ENCODE measurements at places on chromosomes 7 and 10.

- DNase-seq: no peak
Measured at GRCh38 chr7:84040355-84040754, 154.2 kb downstream of the SEMA3A start.

DNA sequence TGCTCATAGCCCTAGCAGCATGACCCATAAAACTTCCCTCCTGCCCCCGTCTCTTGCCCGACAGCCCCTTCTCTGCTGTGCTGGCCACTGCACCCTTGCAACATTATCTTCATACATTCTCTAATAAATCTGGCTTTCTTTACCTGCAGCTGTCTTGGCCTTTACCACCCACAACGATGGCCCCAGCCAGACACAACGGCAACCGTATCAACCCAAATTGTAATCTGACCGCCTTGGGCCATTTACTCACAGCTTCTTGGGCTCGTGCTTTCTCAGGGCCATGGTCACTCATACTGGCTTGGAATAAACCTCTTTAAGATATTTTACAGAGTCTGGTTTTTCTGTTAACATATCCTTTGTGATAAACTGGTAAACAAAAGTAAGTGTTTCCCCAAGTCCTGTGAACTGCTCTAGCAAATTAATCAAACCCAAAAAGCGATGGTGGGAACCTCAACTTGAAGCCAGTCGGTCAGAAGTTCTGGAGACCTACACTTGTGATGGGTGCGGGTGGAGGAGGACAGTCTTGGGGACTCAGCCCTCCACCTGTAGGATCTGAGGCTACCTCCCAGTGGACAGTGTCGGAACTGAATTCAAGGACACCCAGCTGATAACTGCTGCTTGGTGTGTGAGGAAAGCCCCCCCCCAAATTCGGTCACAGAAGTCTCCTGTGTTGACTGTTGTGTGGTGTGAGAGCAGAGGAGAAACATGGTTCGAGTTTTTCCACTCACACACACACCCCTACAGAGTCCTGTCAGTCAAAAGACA, 87.6 kb upstream of the ATP6V0A4 start:
- DNase-seq: no peak

GRCh38 chr7:79730971-79731370, 277.5 kb upstream of the MAGI2 start:
- no peak for DNase-seq

DNA sequence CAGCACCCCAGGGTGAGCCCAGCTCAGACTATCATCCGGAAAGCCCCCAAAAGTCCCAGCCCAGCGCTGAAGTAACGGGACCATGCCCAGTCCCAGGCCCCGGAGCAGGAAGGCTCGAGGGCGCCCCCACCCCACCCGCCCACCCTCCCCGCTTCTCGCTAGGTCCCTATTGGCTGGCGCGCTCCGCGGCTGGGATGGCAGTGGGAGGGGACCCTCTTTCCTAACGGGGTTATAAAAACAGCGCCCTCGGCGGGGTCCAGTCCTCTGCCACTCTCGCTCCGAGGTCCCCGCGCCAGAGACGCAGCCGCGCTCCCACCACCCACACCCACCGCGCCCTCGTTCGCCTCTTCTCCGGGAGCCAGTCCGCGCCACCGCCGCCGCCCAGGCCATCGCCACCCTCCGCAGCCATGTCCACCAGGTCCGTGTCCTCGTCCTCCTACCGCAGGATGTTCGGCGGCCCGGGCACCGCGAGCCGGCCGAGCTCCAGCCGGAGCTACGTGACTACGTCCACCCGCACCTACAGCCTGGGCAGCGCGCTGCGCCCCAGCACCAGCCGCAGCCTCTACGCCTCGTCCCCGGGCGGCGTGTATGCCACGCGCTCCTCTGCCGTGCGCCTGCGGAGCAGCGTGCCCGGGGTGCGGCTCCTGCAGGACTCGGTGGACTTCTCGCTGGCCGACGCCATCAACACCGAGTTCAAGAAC, 1.1 kb downstream of the VIM start:
- DNase-seq: peak; percentile 36

DNA sequence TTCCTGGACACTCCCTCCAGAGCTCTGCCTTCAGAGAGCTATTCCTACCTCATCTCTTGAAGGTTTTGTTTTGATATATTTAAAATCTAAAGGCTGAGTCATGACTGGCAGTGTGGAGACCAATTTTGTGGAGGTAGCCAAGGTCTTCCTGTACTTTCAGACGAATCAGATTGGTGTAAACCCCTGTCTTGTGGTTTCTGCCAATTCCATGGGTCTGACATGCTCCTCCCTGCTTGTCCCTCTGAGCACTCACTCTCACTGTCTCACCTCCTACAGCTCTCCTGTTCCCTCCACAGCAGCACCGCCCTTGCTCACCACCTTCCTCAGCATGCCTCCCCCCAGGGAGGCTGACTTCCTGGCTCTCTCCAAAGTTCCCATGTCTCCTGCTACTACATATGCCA, 179.8 kb downstream of the NPSR1 start:
- no peak for DNase-seq

GRCh38 chr10:5376450-5376849, 11.7 kb downstream of the UCN3 start:
- no peak for DNase-seq

- DNase-seq: no peak
Measured at GRCh38 chr7:150450491-150451001, at the start of gene GIMAP8. Gene GIMAP8 (plus strand): TSS chr7:150450630. CDS start chr7:150466699, 16,069 bp downstream.

DNA sequence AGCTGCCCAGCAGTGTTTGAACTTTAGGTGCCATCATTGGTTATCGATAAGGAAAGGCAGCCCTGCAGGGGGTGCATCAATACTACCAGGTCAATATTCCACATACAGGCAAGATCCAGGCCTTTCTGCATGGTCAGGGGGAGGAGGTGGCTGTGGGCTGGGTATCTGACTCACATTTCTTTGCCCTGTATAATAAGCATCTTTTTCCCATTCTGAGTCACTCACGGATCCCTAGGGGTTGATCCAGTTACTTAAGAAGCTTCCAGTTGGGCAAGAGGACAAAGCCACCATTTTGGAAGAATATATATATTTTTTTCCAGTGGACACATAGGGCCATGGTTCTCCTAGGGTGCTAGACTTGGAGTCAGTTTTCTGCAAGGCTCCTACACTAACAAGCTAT, 114.2 kb upstream of the HABP2 start:
- DNase-seq: no peak

DNA sequence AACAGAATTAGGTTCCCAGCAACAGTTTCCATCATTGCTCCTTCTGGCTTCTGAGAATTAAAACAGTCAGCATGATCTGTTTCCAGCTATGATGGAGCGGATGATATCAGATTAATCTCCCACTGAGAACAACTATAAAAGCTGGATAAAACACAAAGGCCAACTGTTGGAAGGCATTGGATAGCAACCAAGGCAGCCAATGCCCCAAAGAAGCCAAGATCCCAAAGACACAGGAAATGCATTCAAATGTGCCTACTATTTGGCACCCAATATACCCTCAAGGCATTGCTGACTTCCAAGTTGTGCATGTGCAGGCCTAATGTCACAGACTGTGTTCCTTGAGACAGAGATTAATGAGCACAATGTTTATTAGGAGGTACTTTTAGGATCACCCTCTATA, 259.3 kb downstream of the ARHGAP12 start:
- no peak for DNase-seq

DNA sequence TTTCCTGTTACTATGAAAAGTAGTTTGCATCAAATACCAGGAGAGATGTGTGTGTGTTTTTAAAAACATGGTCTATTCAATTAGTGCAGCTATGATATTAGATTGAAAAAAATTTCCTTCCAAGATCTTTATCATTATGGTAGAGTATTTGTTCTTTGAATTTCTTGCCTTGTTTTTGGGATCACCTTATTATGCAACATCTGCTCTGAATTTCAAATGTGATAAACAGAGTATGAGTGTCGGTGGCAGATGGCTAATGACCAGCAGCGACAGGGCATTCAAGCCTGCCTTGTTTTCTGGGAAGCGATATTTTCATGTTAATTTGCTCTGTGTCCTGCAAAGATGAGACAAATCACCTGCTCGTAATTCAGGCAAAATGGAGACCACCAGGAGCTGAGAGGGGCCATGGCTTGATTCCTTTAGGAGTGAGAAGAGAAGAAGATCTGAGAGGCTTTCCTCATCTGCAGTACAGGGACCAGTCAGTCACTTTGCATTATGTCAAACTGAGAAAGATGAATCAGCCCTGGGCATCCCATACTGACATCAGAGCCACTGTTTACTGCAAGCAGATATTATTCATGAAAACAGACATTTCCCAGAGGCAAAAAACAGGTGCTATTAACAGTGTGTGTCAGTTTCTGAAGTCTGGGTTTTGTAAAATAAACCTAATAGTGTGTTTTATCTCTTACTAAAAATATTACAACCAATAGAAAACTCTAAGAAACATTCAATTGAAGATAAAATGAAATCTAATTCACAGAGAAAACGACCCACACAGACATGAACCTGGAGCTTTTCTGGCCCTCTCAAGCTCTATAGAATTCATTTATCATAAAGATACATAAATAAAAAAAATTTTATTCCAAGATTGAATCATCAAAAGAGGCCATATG, 67.6 kb downstream of the CDK6 start:
- peak; percentile 23 for DNase-seq

GRCh38 chr10:102783568-102783967, 39.8 kb downstream of the WBP1L start:
- no peak for DNase-seq

- no peak for DNase-seq
Measured at GRCh38 chr10:5814110-5815107, 1.2 kb upstream of the GDI2 start.

DNA sequence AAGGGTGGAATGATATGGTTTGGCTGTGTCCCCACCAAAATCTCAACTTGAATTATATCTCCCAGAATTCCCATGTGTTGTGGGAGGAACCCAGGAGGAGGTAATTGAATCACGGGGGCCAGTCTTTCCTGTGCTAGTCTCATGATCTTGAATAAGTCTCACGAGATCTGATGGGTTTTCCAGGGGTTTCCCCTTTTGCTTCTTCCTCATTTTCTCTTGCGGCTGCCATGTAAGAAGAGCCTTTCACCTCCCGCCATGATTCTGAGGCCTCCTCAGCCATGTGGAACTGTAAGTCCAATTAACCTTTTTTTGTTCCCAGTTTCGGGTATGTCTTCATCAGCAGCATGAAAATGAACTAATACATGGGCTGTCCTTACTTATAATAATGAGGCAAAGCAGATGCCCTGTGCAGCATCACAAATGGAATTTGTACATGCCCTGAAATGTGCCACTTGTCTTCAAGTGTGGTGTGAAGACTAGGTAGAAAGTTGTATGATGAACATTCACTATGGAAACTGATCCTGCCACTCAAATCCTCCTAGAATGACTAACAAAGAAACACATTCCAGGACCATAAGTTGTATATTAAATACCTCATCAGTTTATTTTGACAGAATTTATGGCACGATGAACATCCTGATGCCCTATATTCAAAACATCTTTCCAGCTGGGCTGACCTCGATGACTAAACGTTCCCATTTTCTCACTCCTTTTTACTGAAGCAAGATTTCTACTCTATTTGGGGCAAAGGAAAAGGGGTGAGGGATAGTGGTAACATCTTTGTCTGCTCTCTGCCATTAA, 122.8 kb upstream of the CTTNBP2 start:
- DNase-seq: no peak

- DNase-seq: no peak
Measured at GRCh38 chr10:47423476-47423875, 39.4 kb upstream of the ZNF488 start.

DNA sequence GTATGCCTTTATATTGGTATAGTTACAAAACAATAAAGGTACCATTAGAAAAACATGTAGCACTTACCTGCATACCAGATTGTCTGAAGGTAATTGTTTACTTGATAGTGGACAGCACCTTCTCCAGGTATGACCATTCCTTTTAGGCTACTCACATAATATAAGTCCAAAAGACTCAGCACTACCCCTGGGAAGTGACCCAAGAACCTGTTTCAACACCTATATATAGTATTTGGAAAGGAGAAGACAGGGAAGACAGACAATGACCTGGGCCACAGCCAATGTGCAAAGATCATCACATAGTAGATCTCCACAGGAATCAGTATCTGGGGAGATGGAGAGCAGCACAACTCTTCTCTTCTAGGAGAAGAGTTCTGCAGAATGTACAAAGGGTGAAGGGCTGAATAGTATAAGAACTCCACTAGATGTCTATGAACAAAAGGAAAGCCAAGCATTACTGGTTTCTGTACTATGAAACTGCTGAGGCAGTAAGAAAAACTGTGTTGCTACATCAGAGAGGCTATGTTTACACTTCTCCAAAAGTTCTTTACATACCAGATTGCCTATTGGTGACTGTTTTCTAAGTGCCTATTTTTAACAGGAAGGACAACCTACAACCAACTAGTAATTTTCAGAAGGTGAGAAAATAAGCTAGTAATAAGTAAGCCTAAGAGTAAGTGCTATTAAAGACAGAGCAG, 159.2 kb downstream of the BTAF1 start:
- no peak for DNase-seq

GRCh38 chr7:67462781-67463191, 466.2 kb downstream of the TYW1 start:
- no peak for DNase-seq

- no peak for DNase-seq
Measured at GRCh38 chr7:128831178-128831993, 1.2 kb downstream of the FLNC start.

GRCh38 chr10:131575877-131576276, 264.4 kb upstream of the TCERG1L start:
- no peak for DNase-seq

- no peak for DNase-seq
Measured at GRCh38 chr10:29880856-29881255, 178.5 kb downstream of the JCAD start.

Measured in stimulated activated CD4-positive, alpha-beta T cell treated with anti-CD3 and anti-CD28 coated beads, Interleukin-15, amount 100 ng/mL, for 48 hours (primary cell).